Activated naive CD8-positive, alpha-beta T cell treated with anti-CD3 and anti-CD28 coated beads, Interleukin-2, amount 50 U/mL, for 24 hours (primary cell): ENCODE measurements at places on chromosomes 11 and 22.

DNA sequence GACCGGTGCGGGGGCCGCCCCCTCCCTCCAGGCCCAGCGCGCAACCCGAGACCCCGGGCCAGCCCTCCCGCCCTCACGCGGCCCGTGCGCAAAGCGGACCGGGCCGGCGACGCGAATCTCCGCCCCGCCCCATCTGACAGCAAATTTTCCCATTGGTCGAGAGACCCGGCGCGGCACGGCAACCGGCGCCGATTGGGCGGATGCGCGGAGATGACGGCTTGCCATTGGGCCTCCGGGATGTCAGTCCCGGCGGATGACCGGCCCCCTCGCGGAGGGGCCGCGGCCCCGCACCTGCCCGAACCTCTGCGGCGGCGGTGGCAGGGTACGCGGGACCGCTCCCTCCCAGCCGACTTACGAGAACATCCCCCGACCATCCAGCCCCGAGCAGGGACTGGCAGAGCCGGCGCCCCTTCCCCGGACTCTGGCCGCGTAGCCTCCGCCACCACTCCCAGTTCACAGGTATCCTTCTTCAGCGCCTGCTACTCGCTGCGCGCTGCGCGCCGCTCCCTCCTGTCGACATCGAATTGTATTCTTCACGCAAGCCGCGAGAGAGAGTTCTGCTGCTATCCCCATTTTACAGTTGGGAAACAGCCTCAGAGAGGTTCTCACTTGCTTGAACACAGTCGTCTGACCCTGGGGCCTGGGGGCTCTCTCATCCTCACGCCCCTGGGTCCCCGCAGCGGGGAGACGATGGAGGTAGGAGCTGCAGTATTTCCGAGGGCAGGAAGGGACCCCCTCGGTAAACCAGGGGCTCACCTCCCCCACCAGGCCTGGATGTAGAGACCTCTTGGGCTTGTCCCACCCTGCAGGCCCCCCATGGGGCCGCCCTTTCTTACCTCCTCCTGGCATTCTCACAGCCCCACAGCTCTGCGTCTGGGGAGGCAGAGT is at the start of gene ARVCF:
TSS of gene ARVCF (minus strand) at position 90 of the 888 bp plus-strand sequence. CDS start 26,029 bp downstream, outside the sequence.
- DNase-seq: peak; percentile 94

GRCh38 chr11:60367009-60367408 is 11.3 kb upstream of the MS4A7 start:
- no peak for DNase-seq

- DNase-seq: no peak
Observed at GRCh38 chr11:126079621-126080124, 17.0 kb upstream of the CDON start.

DNA sequence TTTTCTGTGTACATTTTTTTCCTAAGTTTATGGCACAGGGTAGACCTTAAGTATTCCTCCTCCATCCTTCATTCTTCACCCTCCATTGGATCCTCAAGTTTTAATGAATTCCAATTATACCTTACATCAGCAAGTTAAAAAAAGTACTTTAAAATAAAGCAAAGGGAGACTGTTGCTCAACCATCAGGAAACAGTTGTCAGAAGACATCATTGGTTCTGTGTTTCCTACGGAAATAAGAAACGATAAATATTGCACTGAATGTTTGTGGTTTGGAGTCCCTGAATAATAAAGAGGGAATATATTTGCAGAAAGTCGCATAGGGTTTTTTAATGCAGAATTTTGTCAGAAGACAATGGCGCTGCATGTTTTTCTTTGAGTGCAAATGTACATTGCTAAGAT is 28.1 kb upstream of the LDHA start:
- no peak for DNase-seq

- DNase-seq: no peak
Observed at GRCh38 chr11:20933086-20933485, 263.7 kb downstream of the NELL1 start.

DNA sequence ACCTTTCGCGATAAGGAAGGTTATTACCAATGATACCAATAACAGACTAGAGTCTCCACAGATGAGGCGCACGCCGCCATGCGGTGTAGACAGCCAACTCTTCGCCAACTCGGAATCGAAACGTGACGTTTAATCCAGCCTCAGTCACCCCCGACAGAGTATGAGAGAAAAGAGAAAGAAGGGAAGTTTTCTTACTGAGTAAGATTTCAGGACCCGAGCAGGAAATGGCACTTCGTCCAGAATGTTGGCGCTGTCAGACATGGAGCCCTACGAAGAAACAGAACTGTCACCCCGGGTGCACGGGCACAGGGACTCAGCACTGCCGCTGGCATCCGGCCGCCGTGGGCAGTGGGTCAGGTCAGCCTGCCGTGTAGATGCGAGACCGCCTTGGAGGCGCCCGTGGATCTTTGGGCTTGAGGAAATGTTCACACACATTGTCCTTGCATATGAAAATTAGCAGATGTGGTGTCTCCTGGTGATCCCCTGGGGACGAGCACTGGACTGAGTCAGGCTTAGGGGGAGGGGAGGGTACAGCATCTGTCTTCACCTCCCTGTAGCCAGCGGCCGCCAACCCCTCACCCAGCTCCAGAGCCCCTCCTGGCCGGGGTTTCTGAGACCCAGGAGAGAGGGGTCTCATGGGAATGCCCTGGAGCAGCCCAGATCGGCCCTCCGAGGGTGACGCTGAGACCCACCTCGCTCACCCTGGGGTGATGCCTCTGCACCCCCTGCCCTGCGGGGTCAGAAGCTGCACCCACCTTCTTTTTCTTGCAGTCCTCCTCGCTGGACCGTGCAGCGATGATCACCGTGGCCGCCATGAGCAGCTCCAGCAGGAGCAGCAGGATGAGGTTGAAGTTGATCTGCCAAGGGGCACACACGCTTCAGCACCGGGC is 8.3 kb downstream of the MLC1 start:
- no peak for DNase-seq

- DNase-seq: no peak
Observed at GRCh38 chr22:26033071-26033470, 136.2 kb upstream of the SEZ6L start.

DNA sequence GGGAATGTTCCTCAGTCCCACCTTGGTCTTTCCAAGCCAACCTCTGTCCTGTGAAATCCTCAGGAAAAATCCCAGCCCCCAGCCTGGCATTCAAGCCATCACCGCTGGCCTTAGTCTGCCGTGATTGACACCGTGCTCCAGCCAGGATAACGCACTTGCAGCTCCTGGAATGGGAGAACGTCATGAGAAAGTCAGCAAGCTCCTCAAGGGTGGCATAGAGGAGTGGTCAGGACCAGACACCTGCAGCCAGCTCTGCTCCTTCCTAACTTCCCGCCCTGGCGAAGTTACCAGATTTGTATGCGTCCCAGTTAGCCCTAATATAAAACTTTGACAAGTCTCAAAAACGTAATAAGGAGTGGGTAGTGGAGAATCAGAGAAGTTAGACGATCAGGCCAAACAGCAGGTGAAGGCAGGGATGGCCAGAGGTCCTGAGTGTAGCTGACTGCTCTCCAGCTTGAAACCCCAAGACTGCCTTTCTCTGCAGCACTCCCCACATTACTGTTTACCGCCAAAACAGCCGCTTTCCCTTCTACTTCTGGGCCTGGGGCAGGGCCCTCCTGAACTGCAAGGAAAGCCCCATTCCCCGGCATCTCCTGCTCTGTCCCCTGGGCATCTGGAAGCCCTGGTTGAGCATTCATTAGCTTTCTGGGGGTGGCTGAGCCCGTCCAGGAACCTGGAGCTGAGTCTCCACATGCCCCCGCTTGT is 1.3 kb upstream of the DKK3 start:
- DNase-seq: no peak

DNA sequence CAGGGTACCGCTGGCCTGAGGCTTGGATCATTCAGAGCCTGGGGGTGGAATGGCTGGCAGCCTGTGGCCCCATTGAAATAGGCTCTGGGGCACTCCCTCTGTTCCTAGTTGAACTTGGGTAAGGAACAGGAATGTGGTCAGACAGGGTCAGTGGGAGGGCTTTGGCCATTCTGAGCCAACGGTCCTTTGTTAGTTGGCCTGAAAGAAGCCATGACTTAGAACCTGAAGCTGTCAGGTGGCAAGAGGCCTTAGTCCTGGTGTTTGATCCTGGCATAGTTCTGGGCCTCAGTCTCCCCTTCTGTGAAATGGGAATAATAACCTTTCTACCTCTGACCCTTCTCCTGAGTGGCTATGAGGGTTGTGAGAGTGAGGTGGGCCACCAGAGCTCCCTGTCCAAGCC is 8.3 kb downstream of the PGAP2 start:
- DNase-seq: no peak
